Epithelial cell of prostate (primary cell): ENCODE measurements at places on chromosomes 7 and 10.
A peak's percentile ranks its signal among the peaks of the same experiment; 100 is the strongest.

DNA sequence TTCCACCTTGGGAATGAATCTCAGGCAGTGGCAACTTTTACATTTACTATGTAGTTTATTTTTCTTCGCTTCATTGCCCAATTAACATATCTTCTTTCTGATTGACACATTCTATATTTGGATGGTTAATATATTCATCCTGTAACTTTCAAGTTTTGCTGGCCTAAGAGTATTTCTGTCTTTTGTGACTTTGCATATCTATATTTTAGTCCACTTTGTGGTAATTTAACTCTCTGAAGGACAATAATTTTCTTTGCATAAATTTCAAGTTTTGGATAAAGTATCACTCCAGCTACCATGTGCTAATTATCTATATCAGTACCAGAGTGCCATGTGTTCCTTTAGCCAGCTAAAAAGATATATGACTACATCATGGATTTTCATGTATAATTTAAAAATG, 151.5 kb upstream of the KAT6B start:
- no peak for DNase-seq

GRCh38 chr7:3998060-3998459, 684.0 kb upstream of the FOXK1 start:
- no peak for DNase-seq

DNA sequence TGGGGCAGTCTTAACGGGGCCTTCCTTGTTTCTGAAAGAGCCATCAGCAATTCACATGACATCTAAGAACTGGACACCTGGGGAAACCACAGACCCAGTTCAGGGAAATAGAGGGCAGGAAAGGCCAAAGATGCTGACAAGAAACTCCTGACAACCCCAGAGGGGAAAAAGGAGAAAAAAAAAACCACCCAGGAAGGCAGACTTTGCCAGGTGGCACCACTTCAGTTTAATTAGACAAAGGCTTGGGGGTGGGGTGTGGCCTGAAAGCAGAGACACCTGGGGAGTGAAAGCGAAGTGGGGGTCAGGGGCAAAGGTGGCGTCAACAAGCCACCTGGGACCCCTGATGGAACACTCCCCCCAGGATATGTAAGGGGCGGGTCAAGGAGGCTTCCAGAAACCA, 53.6 kb downstream of the RAB11FIP2 start:
- DNase-seq: no peak

- DNase-seq: no peak
Observed at GRCh38 chr10:47452495-47453140, 31.3 kb downstream of the ANXA8 start.

DNA sequence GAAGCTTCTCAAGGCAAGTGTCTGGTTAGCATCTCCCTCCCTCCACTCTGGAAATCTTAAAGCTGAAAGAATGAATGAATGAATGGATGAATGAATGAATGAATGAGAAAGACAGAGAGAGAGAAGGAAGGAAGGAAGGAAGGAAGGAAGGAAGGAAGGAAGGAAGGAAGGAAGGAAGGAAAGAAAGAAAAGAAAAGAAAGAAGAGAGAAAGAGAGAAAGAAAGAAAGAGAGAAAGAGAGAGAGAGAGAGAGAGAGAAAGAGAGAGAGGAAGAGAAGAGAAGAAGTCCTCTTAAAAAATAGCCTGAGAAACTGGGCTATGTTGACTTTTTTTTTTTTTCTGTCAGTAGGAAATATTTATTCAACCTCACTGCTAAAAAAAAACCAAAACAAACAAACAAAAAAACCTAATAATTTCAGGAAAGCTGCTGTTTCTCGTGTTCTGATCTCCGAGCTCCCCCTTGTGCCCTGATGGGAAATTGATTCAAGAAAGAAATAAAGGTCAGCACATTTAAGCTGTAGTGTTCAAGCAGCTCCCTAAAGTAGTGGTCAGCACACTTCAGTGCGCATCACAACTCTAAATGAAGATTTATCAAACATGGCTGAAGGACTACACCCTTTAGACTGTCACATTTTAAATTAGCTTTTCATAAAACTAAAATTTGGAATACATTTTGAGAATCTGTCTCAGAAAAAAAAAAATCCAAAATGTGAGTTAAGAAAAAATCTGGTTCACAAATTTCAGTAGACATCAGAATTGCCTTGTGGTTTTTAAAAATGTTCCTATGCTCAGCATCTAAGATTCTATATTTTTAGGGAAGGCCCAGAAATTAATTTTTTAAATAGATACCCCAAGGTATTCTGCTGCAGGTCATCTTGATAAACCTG, 154.3 kb downstream of the ELAPOR2 start:
- DNase-seq: no peak

- no peak for DNase-seq
Observed at GRCh38 chr7:76165973-76166403, 35.7 kb upstream of the SRRM3 start.

DNA sequence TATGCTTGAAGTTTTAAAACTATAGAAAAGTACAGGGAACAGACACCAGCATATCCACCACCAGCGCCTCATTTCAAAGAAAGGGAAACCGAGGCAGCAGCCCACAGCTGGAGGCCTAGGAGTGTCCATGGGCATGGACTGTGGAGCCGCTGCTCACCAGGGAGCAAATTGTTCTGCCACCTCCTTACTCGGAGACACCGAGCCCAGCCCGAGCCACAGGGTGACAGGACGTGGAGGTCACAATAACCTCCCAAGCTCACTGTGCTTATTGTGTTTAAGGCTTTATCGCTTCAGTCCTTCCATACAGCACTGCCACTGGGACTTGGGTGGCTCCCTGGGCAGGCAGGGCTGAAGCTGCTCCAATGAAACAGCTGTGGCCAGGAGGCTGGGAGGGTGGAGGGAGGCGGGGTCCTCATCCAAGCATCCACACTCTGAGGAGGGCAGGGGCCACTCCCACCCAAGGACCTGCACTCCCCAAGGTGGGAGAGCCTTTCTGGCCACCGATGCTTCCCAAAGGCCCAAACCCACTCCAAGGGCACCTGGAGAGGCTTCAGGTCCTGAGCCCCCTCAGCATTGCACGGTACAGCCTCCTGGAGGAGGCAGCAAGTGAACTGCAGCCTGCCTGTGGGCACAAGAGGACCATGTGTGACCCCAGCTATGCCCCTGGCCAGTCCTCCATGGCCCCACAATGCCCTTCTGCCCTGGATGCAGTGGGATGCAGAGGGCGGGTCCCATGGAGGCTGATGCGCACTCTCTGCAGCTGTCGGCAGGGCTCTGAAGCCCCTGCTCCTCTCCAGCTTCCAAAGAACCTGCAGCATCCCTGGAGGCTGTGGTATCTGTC, 38.7 kb upstream of the RET start:
- no peak for DNase-seq

DNA sequence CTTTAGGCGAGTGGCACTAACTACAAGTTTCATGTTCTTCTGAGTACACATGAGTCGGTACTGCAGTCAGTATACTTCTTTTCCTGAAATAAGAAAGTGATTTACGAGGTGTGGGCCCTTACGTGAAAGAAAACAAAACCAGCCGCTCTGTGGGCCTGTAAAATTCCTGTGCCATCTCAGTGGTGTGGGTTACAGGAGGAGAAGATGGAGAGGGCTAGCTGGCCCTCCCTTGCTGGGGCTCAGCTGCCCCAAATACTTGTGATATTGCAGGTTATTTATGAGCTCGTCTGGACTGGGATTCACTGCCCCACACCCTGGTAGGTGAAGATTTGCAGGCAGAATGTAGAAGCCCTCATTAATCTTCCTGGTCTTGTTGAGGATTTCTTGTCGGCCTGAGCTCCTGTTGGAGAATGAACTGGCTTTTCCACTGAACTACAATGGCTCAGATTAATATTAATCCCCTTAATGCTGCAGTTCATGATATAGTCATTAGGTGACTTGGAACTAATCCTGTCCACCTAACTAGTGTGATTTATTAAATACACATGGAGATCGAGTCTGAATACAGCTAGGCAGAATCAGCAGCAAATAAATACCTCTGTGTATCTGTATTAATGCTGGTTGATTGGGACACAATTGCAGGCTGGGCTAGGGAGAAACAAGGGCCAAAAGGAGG, 68.0 kb downstream of the GBF1 start:
- DNase-seq: no peak

DNA sequence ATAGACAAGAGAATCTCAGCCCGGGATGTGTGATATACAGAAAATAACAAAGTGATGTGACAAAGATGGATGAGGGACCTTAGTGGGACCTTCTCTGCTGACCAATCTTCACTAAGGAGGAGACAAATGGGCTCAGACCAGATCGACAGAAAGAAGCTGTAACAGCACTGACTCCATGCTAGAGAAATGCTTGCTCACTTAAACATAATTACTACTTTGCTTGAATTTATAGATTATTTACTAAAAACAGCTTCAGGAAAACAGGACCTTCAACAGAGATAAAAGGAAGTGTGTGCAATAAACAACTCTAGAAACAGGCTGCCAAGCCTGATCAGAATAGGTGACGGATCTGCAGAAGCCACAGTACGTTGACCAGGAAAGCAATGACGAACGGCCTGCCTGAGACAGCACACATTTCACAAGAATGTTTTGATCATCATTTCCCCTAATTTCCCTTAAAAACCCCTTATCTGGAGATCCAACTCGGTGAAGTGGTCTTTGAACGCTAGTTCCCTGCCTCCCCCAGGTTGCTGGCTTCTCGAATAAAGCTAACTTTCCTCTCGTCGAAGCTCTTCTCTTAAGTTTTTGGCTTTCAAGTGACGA, 98.4 kb upstream of the STEAP1B start:
- DNase-seq: no peak

- DNase-seq: peak; percentile 52
Observed at GRCh38 chr7:47371733-47372368, 210.1 kb downstream of the TNS3 start.

DNA sequence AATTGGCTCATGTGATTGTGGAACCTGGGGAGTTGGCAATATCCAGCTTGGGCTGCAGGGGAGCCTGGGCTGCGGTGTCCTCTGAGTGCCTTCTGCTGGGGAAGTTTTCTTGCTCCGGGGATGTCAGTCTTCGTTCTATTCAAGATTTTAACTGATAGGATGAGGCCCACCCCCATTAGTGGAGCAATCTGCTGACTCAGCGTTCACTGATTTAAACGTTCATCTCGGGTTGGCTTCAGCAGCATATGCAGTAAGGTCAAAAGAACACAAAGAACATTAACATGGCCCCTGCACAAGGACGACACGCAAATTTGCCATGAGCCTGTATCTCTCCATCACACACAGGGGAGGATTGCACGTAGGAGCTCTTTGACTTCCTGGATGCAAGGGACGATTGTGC, 360.6 kb upstream of the ADARB2 start:
- DNase-seq: no peak
